ENCODE measurements at places on chromosomes 6 and 20. TPM values are rescaled to one million over a fixed set of nuclear protein-coding genes. Genes with fewer than 3 reads are reported as not detected.

- DNase-seq = peak; percentile 54
These were observed 79.9 kb downstream of the ATXN1 start for GRCh38 chr6:16681260-16681873.

- DNase-seq = peak; percentile 53
These were observed at the start of gene VGLL2 for GRCh38 chr6:117265410-117266256. Gene VGLL2 (plus strand): TSS chr6:117265558. CDS start chr6:117265764, 206 bp downstream.

Gene APOM
- total RNA-seq = 0.37 TPM

Gene HRH3
- not detected for total RNA-seq

Gene MICB
- total RNA-seq = 29.3 TPM

DNA sequence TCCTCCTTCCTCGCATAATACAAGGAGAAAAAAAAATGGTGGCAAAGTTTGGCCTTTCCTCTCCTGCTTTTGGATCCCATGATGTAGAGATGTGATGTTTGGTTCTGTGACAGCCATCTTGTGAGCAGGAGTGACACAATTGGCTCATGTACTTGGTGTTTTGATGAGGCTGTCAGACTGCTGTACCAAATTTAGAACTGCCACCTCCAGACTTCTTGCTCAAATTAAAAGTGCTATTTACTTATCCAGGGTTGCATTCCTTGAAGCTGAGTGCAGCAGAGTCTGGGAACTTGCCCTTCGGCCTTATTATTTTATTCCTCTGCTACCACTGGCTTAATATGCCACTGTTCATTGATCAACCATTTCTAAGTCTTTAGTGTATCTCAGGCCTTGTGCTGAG is 21.9 kb downstream of the BCAS1 start:
- DNase-seq = no peak

DNA sequence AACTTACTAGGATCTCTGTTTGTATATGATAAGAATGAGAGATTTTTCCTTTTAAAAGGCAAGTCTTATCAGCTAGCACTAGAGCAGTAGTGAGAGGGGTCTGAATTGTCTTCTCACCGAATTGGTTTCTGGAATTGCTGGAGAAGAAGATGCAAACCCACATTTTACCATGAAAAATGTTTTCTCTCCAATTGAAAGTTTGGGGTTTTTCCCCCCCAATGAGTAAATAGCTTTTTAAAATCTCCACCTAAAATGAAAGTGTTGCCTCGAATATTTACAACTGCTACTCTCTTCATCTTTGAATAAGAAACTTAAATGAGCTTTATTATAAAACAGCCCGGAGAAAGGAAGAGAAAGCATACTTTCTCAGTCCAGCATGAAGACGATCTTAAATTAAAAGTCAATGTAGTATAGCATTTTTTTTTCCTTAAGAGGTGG is 1.8 kb downstream of the TCF21 start:
- no peak for DNase-seq

Gene ACAT2
- total RNA-seq = 40.2 TPM

GRCh38 chr20:48604426-48604825 is 223.4 kb downstream of the PREX1 start:
- DNase-seq = no peak

Measured in dermis blood vessel endothelial cell (primary cell).